ENCODE measurements at places on chromosomes 16 and 17.
A peak's percentile ranks its signal among the peaks of the same experiment; 100 is the strongest.

DNA sequence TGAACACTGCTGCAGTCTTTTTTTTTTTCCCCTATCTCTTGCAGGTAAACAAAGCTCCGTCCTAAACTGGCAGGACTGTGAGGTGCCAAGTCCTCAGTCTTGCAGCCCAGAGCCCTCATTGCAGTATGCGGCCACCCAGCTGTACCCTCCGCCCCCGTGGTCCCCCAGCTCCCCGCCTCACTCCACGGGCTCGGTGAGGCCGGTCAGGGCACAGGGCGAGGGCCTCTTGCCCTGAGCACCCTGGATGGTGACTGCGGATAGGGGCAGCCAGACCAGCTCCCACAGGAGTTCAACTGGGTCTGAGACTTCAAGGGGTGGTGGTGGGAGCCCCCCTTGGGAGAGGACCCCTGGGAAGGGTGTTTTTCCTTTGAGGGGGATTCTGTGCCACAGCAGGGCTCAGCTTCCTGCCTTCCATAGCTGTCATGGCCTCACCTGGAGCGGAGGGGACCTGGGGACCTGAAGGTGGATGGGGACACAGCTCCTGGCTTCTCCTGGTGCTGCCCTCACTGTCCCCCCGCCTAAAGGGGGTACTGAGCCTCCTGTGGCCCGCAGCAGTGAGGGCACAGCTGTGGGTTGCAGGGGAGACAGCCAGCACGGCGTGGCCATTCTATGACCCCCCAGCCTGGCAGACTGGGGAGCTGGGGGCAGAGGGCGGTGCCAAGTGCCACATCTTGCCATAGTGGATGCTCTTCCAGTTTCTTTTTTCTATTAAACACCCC is 13.8 kb downstream of the IL34 start:
- no peak for DNase-seq

DNA sequence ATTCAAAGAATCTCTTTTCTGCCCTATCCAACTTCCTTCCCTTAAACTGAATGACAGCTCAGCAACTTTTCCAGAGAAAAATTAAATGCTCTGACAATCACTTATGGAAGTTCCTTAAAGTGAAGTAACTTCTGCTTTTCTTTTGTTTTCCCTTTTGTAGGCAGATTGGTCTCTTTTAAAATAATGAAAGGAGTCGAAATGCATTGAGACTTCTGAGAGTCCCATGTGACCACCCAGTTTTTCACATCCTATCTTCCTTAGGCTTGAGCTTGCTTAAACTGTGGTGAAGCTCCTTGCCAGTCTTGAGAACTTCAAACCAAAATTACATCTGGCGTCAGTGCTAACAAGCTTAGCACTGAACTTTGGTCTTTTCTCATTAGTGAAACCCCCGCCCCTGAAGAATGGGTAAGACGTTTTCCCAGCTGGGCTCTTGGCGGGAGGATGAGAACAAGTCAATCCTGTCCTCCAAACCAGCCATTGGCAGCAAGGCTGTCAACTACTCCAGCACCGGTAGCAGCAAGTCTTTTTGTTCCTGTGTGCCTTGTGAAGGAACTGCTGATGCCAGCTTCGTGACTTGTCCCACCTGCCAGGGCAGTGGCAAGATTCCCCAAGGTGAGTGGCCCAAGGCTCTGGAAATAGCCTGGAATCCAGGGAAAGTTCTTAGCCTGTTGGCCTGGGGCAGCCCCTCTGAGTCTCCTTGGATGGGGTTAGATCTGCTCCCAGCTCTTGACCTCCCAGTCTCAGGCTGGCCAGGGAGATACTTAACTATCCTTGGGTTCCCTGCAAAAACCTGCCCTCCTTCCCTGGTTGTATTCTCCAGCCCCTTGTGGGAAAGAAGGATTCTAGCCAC is 1.2 kb downstream of the TMEM106A start:
- no peak for DNase-seq

DNA sequence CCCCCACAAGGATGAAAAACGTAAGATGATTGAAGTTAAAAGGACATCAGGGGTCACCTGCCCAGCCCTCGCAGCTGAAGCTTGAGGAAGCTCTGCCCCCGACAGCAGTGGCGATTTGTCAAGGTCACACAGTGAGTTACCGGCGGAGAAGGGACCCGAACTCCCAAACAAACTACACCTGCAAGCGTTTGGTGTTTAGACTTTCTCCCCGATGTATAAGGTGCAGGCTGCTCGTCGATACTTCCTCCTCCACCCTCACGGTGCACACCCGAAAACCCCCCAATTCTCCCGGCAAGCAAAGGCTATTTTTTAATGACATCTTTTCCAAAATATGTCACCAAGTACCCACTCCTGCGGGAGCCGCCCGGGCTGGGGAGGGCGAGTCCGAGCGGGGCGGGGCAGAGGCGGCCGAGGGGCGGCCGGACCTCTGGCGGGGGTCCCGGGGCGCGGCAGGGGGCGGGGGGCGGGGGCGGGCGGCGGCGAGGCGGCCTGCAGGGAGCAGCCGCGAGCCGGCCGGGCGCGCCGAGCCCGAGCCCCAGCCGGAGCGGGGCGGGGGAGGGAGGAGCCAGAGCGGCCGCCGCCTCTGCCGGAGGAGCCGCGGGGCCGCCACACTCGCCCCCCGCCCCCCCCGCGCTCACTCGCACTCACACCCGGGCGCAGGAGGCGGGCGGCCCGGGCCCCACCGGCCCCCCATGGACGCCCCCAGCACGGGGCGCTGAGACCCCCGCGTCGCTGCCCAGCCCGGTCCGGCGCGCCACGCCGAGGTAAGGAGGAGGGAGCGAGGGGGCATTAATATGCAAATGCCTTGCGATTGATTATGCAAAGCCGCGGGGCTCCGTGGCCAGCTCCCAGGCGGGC is at the start of gene THRA:
THRA (plus strand) TSS at position 637 of the 858 bp plus-strand sequence. CDS start 11,524 bp downstream, outside the sequence.
- peak; percentile 46 for DNase-seq

DNA sequence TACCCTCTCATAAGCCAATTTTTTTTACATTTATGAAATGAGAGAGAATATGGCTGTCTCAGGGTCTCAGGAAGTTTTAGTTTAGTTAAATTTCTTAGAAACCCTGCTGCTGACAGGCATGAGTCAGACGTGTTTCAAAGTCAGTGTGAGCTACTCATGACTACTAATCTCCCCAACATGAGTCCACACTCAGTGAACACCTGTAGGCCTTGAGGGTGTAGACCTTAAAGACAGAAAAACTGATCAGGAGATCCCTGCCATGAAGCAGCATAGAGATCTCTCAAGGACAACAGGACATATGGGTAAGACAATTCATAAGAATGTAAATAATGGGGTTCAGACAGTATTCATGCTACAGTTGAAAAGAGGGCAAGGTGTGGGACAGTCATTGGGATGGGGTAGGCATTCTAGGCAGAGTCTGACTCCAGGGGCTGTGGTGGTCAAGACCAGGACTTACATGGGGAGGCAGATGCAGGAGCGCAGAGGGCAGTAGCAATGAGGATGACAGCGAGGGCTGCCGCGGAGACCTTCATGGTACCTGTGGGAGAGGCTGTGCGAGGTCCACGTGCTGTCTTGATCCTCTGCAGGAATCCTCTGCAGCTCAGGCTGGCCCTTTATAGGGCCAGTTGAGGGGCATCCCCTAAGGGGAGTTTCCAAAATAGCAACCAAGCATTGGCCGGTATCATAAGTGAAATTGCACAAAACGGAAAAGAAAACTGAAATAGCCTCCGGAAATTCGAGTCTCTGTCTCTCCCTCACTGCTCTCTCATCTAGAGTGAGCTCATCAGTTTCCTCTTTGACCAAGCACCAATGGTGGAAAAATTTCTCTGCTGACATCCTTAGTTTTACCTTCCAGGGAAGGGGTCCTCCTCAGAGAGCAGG is at the start of gene CCL5:
CCL5 (minus strand) TSS at position 588 of the 882 bp plus-strand sequence.
- no peak for DNase-seq

- DNase-seq, result no peak
Observed at GRCh38 chr17:78719630-78720298, 62.3 kb downstream of the CYTH1 start.

DNA sequence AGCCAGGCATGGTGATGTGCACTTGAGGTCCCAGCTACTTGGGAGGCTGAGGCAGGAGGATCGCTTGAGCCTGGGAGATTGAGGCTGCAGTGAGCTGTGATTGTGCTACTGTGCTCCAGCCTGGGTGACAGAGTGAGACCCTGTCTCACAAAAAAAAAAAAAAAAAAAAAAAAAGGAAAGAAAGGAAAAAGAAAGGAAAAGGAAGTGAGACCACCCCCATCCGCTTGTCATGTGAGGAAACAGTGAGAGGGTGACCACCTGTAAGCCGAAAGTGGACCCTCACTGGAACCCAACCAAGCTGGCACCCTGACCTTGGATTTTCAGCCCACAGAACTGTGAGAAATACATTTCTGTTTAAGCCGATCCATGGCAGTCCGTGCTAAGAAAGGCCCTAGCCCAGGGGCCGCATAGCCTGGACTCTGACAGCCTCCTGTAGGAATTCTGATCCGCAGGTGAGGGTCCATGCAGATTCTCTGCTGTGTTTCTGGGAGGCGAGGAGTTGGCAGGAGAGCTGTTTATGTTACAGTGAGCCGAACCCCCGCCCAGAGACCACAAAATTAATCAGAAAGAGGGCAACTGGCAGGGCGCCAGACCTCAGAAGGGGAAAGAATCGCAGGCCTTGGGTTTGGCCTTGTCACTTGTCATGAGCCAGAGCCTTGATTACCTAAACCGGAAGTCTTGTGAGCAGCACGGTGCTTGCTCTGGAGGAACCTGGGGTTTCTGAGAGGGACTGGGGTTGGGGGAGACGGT is 945 bp downstream of the SGSH start:
- peak; percentile 86 for DNase-seq

GRCh38 chr16:88009563-88010342 is 58.5 kb downstream of the BANP start:
- no peak for DNase-seq

DNA sequence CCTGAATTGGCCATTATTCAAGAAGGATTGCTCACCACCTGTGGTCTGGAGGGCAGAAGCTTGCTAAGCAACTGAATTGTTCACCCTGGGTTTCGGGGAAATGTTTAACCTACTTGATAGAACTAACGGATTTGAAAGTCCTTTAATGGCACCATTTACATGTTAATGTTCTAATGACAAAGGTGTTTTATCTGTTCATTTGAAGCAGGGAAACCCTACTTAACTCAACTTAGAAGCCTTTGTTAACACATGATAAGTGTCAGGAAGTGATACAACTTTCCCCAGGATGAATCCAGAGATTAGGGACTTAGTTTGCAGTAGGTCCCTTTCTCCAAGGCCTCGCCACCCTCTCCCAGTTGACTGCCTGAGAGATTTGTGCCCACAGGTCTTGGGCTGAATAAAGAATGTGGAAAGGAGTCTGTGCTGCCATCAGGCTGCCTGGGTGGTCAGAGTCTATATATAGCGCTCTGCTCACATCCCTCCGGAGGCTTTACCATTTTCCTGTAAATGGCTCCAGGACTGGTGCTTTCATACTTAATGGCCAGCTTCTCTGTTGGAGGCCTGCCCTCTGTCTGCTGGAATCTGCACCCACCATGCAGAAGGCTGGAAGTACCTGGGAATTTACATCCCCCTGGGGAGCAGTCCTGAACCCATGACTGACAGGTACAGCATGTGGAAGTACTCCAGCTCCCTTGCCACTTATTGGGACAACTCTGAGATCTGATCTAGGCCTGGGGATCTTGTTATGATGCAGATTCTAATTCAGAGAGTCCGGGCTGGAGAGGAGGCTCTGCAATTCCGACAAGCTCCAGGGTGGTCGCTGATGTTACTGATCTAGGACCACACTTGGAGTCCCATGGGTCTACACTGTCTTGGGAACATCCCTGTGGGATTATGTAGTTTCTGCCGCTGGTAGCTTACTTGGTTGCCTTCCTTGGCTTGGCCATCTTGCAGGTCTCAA is 99.9 kb downstream of the ASIC2 start:
- DNase-seq, result no peak

DNA sequence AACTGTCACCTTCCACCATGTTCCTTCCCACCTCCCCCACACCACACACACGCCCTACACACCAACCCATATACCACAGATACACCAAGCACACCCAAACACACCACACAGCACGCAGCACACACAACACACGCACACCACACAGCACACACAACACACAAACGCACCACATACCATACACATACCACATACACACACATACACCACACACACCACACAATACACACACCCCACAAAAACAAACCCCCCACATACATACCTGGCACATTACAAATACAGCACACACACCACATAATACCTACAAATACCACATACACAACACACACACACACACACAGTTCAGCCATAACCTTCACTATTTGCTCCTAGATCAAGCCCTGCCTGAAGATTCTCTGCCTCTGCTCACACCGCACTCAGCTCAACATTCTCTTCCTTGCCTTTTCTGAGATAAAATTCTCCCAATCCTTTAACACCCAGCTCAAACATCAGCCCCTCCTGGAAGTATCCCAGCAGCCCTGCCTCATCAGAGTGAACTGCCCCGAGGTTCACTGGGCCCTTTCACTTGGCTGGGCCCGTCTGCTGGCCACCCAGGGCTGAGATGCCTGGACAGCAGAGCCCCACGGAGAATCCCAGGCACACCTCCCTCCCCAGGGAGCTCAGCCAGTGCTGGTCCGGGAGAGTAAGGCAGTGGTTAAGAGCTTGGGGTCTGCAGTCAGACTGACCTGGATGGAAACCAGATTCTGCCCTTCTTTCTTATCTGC is 31.9 kb upstream of the CPNE2 start:
- DNase-seq, result no peak

GRCh38 chr17:19750020-19750572 is 2.0 kb upstream of the ALDH3A1 start:
- DNase-seq, result no peak

DNA sequence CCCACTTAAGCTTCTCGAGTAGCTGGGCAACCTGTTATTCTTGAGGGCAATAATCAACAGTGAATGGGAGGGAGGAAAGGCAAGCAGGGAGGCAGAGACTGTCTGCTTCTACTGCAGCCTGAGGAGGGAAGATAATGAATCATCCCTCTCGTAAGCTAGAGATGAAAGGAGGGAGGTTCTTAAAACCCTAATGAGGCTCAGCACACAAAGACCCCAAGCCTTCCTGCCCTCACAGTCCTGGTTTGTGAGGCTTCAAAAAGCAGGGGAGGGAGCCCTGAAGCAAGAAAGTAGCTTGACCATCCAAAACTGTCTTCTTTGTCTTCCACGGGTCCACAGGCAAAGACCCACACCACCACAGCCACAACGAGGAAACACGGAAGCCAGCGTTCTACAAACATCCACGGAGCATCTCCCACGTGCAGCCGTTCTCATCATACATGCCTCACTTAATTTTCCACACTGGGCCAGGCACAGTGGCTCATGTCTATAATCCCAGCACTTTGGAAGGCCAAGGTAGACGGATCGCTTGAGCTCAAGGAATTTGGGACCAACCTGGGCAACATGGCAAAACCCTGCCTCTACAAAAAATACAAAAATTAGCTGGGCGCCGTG is 1.8 kb downstream of the PIK3R5 start:
- DNase-seq, result no peak

- DNase-seq, result no peak
Observed at GRCh38 chr17:80262291-80262690, 1.6 kb downstream of the RNF213 start.

GRCh38 chr17:59439741-59440211 is 108.3 kb downstream of the YPEL2 start:
- no peak for DNase-seq

- DNase-seq, result no peak
Observed at GRCh38 chr16:89325861-89326471, 108.5 kb downstream of the ZNF778 start.

DNA sequence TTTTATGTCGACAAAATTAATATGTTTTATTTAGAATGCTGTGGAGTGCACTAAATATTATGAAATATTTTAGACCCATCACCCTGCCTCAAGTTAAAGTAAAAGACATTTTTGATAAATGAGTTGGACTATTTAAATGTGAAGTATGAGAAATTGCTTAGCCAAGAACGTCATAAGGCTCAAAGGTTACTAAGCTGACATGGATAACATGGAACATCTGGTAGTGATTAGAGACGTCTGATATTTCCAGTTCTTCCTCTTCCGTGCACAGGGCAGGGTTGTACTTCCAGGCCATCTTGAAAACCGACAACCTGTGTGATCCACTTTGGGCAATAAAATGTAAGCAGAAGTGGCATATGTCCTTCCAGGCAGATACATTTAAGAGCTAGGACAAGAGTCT is 7.2 kb upstream of the CCL8 start:
- DNase-seq, result no peak
